ENCODE measurements at places on chromosomes 7 and 10. TPM values are rescaled to one million over a fixed set of nuclear protein-coding genes. Genes with fewer than 3 reads are reported as not detected.

The GPER1 gene
- total RNA-seq: 1.4 TPM

The SH2B2 gene
- total RNA-seq: 3.5 TPM

The ZCCHC24 gene
- 3.3 TPM for total RNA-seq

The UNC5B gene
- 2.8 TPM for total RNA-seq

The PIK3CG gene
- not detected for total RNA-seq

The MCMBP gene
- 91.7 TPM for total RNA-seq
